T47D (cell line): ENCODE measurements at places on chromosomes 12 and 14.

DNA sequence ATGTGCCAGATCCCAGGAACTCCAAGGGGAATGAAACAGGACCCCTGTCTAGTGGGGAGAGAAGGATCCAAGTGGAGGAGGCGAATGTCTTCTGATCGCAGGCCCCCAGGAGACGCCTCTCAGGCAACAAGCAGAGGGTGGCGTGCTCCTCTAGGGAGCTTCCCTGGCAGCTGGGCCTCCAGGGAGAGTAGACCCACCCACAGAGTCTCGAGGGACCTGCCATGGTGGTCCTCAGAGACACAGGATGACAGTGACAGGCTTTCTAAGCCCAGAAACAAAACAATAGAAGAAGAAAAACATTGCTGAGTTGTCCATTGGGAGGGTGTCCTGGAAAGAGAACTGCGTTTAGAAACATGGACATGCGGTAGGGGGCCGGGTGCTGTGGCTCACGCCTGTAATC, 140.6 kb upstream of the MAP1LC3B2 start:
- no peak for DNase-seq

- no peak for DNase-seq
These were observed 80.1 kb downstream of the ADCK1 start for GRCh38 chr14:77880056-77880455.

- no peak for DNase-seq
These were observed 104.0 kb downstream of the NCOR2 start for GRCh38 chr12:124463341-124463921.

DNA sequence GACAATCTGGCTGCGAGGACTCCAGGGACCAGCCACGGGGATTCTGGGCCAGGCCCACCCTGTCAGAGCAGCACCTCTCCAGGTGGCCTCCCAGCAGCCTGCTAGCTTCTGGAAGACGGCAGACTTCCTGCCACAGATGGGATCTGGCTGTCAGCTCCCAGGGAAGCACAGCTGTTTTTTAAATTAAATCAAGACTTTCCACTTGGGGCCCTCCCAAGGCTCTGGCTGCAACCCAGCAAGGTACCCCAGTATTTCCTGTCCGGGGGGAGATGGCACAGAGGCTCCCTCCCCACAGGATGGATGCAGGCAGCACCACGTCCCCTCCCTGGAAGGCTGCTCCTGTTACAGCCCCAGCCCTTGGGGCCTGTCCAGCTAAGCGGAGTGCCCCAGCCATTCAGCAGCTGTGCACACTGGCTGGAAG, 56.9 kb downstream of the ACTN1 start:
- no peak for DNase-seq

GRCh38 chr14:53356361-53357150, 203.4 kb upstream of the DDHD1 start:
- DNase-seq, result no peak

- no peak for DNase-seq
These were observed 4.2 kb upstream of the MLF2 start for GRCh38 chr12:6757028-6757690.

- DNase-seq, result no peak
These were observed 4.1 kb upstream of the PCNX4 start for GRCh38 chr14:60087668-60088067.

DNA sequence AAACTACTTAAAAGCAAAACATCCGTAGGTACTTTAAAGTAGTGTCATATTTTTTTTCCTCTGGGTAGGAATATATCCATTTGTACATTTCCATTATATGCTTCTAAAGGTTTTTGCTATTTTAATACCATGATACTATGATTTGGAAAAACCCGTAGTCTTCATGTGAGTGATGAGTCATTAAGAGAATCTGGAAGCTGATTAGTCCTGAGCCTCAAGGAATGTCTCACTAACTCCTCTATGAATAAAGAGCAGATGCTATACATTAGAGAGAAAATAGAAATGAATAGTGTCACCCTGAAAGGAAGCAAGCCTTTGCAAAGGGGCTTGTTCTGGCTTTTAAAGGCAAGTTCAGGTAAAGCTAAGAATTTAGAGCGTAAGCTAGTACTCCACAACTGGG, 432.1 kb downstream of the CCDC91 start:
- DNase-seq, result no peak

DNA sequence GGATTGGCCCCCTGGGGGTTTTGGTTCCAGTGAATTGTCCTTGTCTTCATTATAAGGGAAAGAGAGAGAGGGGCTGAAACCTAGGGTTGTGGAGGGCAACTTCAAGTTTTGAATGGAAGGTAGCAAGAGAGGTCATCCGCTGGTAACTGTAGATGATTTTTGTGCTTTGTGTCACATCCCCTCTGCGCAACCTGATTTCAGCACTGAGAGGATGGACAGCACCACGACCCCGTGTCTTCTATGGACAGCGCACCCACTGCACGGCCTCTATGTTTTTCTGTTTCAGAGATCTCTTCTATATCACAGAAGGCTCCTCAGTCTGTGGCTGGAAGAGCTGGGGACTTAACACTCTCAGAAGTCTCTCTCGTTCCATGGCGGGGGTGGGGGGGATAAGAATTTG, 127.0 kb upstream of the RPH3A start:
- DNase-seq, result peak; percentile 39

GRCh38 chr14:101235335-101236103, 325.8 kb upstream of the DIO3 start:
- peak; percentile 72 for DNase-seq

GRCh38 chr12:63994704-63995103, 150.2 kb downstream of the SRGAP1 start:
- DNase-seq, result no peak
